ENCODE measurements at places on chromosomes 3 and 15.

DNA sequence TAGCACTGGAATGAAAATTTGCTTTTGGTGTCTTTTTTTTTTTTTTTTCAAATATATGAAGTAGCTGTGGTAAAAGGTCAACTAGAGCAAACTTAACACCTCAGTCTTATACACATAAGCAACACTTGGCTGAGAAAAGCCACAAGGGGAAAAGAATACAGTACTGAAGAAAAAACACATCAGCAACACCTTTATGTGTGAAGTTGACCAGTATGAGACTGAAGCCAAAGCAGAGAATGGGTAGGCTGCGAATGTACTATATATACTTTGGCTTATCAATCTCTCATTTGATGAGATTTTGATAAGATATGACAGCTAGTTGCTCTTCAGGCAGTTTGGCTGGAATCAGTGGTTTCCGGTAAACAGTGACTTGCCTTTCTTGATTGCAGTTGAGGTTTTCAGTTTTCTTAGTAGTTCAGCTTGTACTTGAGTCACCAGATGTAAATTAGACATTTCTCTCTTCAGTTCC lies 22.0 kb upstream of the ZCWPW2 start:
- no peak for DNase-seq

GRCh38 chr3:98188545-98188944 lies 22.0 kb downstream of the OR5H15 start:
- DNase-seq = no peak

DNA sequence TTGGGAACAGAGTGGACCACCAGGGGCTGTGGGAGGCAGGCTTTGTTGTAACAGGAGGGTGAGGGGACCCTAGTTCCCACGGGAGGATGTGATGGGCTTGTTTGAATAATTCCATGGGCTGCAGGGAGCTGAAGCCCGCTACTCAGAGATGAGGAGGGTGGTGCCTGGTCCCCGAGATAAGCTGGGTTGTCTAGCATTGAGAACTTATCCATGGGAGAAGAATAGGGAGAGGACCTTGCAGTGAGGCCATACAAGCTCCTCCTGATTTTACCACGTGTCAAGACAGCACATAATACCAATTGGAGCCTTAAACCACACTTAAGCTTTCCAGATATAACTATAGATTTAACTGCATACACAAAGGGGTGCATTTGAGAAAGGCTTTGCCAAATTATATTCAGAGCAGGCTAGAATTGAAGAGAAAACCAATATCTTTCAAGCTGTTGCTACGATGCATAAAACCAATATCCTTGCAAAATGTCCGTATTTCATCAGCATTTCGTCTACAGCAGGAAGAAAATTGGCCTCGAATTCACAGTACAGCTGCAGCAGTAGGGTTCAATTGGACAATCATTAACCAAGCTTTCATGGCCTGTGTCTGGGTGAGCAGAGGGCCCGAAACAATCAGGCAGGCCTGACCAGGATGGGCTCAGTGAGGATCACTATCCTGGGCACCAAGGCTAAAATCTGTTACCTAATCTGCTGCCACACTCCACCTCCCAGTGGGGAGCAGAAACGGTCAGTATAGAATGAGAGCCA lies 500.7 kb downstream of the OCA2 start:
- no peak for DNase-seq

DNA sequence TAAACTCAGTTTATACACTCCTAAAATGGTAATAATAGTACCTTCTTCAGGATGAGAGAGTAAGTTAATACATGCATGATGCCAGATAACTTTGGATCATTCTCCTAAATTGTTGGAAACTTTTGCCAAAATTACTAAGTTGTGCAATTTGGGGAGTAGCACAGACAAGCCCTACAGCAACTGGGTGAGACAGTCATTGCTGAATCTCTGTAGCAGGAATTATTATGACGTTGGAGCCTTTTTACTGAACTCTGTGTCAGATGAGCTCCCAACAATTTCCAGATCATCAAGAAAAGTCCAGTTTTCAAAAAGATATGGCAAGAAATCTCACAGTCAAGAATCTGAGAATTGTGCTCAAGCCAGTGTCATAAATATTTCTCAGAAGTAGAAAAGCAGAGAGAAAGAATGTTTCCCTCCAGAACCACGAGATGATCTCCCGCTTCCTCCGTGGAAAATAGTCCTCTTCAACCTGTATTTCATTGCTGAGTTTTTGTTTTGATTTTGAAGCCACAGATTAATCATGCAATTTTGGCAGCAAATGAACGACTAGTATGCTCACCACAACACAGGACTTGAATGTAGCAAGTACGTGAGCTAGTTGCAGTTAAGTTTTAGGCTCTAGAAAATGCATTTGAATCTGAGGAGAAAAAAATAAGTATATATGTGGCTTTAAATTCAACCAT lies 485.4 kb downstream of the CNTN6 start:
- no peak for DNase-seq

DNA sequence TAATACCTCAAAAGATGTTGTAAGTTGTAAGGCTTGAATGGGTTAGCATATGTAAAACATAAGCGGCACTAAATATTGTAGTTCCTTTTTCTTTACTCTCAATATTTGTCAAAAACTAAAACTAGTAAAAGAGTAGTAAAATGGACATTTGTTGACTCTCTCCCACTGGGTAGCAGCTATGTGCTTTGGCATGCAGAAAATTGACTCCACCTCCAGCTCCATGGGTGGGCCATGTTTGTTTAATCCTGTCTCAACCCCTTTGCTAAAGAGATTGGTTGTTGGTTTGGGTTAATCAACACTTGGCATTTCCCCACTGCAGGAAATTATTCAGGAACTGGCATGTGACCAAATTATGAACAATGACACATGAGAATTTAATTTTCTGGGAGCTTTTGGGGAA lies 114.8 kb downstream of the EOMES start:
- DNase-seq = no peak

DNA sequence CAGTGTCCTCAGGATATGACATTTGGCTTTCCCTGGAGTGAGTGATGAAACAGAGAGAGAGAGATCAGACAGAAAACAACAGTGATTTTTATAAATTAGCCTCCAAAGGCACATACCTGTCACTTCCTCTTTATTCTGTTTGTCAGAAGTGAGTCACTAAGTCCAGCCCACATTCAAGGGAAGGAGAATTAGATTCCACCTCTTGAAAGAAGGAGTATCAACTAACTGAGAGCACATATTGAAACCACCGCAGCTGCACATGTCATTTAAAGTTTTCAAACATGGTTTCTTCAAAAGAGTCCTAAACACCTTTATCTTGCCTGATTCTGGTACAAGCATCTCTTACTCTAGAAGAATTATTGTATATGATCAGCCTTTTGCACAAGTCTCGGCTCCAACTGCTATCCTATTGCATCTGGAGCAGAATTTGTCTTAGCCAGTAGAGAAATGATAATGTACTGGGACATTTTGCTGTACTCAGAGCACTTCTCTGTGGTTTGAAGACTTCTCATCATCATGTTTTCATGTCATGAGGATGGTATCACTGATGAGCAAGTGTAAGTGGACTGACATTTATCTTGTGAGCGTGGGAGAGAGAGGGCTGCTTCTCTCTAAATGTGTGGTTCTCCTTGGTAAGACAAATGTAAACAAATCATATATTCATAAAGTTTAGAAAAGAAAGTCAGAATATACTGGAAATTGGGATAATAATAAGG lies 338.9 kb upstream of the CFAP20DC start:
- no peak for DNase-seq

DNA sequence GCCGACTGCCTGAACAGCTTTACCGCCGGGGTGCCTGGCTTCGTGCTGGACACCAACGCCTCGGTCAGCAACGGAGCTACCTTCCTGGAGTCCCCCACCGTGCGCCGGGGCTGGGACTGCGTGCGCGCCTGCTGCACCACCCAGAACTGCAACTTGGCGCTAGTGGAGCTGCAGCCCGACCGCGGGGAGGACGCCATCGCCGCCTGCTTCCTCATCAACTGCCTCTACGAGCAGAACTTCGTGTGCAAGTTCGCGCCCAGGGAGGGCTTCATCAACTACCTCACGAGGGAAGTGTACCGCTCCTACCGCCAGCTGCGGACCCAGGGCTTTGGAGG lies 815 bp downstream of the SPINT1 start:
- DNase-seq = no peak

DNA sequence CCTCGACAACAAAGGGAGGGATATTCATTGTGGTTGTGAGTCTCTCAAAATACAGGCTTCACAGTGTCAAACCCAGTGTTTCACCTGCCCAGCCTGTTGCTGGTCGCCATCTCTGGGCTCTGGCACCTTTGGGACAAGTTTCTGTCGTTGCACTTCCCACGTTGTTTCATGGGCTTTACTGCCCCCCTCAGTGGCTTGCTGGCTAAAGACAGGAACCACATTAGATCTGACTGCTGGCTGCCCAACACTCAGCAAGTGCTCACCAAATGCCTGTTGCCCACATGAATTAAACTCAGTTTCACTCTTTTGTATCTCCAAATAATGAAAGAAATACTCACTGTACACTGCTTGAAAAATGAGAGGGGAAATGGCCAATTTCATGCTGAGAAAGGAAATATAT lies 27.6 kb downstream of the FOXL2 start:
- no peak for DNase-seq

- no peak for DNase-seq
Measured at GRCh38 chr3:168455814-168456213, 360.1 kb upstream of the GOLIM4 start.

DNA sequence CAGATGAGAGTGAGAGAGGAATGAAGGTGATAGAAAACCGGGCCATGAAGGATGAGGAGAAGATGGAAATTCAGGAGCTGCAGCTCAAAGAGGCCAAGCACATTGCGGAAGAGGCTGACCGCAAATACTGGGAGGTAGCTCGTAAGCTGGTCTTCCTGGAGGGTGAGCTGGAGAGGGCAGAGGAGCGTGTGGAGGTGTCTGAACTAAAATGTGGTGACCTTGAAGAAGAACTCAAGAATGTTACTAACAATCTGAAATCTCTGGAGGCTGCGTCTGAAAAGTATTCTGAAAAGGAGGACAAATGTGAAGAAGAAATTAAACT lies 88.9 kb downstream of the EOMES start:
- no peak for DNase-seq

DNA sequence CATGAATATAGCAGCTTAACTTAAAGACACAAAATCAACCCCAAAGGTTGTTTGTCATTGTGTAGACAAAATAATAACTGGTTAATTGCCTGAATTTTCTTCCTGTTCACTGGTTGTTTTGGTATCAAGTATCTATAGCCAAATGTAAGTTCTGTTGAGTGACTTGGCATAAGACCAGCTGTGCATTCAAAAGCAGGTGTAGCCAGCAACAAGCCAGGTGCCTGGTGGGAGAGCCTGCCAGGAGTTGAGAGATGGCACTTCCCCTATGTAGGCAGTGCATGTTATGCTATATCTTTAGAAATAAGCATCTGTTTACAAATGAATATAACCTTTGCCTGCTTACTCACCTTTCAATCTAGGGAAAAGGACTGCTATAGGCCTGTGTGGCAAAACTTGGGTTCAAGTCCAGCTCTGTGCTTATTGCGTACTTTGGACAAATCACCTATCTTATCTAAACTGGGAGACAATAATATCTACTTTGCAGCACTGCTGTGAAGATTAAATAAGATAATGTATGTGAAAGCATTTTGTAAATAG lies 84.9 kb upstream of the TBL1XR1 start:
- no peak for DNase-seq

DNA sequence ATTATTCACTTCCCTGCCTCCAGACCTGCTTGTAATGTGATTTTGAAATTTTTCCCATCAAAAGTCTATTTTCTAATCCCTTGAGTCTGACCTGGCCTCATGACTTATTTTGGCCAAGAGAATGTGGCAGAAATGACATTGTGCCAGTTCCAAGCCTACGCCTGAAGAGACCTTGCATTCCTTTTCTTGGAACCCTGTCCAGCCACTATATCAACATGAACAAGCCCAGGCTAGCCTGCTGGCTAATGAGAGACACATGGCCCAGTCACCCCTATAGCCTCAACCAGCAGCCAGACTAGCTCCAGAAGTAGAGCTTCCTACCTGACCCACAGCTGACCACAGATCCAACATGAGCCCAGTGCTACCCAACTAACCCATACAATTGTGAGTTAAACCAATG lies 121.1 kb upstream of the ACP3 start:
- no peak for DNase-seq

DNA sequence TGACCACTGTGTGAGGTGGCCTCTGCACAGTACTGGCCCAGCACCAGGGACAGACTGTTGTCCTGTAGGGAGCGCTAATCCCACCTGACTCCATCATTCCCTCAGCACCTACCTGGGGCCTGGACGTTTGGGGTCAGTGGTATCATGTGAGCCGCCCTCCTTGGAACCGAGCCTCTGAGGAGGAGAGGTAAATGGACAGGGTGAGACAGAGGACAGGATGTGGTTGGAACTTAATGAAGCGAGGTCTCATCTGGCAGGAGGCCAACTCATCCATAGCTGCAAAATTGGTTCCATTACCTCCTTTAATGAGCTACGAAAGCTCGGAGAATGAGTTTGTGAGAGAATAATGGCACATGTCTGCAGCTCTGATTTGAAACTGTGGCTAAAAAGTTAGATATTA lies 13.9 kb downstream of the MAPKAPK3 start:
- DNase-seq = no peak

- DNase-seq = no peak
Measured at GRCh38 chr3:9147215-9147895, 102.1 kb downstream of the SRGAP3 start.

GRCh38 chr15:33074942-33075341 lies 119.6 kb downstream of the FMN1 start:
- no peak for DNase-seq

- no peak for DNase-seq
Measured at GRCh38 chr15:27094235-27094634, 123.3 kb downstream of the GABRG3 start.

DNA sequence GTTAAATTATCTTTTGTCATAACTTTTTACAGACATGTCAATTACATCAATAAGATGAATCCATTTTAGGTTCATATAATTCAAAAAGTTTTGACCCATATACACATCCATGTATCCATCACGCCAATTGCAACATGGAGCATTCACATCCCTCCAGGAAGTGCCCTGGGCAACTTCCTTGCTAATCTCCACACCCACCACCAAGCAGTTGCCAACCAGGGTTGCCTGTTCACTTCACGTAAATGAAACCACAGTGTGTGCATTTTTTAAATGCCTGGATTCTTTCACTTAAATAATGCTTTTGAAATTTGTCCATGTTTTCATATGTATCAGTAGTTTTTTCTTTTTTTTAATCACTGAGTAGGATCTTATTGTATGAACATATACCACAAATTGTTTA lies 40.7 kb upstream of the LYZL4 start:
- DNase-seq = no peak

DNA sequence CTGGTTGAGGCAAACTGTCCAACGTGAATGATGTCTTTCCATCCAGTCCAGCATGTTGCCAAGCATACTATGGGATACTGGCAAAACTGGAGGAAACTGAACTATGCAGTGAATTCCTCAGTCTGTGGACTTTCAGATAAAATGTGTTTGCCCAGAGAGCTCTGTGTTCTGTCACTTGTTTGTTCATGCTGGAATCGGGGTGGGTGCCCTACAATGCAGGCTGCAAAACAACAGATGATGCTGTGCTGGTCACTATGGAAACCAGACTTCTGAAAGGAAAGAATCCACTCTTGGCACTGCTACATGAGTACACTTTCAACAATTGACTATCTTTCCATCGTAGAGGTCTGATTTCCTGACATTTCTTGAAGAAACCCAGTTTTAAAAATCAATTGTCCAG lies 272.5 kb upstream of the ARHGEF26 start:
- DNase-seq = no peak

Data from esophagus squamous epithelium (tissue), 5 donors.